Choroid plexus epithelial cell (primary cell): ENCODE measurements at places on chromosomes 4 and X.
A peak's percentile ranks its signal among the peaks of the same experiment; 100 is the strongest.

- DNase-seq: no peak
Measured at GRCh38 chr4:2666722-2667247, 89.4 kb downstream of the TNIP2 start.

- no peak for DNase-seq
Measured at GRCh38 chr4:130814896-130815295, 1718.9 kb downstream of the C4orf33 start.

GRCh38 chr4:153409924-153410501 lies 56.1 kb upstream of the TMEM131L start:
- peak; percentile 23 for DNase-seq

DNA sequence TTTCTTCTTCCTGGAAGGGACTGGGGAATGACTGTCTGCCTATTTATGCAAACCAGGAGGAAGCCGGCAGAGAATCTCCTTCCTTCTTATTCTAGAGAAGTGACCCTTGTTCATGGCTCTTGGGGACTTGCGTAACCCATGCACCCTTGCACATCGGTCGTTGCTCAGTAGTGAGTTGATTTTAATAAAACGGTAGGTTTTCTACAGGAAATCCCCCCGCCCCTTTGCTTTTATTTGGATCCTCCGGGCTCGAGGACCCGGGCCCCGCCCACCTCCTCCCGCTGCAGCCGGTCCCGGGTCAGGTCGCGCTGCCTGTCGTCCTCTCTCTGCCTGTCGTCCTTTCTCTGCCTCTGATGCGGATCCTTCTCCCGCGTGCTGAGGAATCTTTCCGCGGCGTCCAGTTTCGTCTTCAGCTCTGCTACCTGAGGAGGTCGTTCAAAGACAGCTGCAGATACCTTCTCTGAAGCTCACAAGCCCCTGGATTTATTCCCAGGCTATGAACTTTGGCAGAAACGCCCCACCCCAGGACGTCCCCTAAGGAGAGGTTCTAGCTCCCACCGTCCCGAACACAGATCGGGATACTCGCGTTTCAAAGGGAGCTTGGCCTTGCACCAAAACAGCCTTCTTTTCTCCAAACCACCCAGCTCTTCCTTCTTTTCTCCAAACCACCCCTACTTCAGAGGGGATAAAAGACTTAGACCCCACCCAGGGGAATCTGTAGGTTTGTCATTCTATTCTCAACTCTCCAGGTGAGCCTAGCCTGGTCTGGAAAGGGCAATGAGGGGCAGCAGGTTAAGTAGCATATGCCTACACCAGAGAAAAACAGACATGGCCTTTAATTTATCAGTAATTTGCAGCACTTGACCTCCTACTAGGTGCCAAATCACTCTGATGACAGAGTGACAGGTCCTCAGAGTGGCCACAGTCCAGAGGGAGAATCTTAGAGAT lies 7.0 kb downstream of the TNIP3 start:
- peak; percentile 17 for DNase-seq

DNA sequence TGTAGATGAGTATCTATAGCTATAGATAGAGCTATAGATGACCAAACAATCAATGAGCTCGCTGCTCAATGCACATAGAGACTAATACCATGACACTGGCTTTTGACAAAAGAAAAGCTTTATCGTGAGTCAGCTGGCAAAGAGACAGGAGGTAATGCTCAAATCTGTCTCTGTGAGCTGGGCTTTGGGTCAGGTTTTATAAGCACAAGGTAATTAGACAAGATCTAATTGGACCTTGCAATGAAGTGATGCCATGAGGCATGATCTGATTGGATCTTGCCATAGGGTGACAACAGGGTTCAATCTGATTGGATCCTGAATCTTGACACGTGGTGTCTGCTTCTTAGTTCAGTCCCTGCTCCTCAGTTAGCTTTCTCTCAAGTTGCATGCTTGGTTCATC lies 180.7 kb upstream of the MXRA5 start:
- no peak for DNase-seq

- DNase-seq: peak; percentile 20
Measured at GRCh38 chr4:78058591-78059523, 1.7 kb downstream of the FRAS1 start.

DNA sequence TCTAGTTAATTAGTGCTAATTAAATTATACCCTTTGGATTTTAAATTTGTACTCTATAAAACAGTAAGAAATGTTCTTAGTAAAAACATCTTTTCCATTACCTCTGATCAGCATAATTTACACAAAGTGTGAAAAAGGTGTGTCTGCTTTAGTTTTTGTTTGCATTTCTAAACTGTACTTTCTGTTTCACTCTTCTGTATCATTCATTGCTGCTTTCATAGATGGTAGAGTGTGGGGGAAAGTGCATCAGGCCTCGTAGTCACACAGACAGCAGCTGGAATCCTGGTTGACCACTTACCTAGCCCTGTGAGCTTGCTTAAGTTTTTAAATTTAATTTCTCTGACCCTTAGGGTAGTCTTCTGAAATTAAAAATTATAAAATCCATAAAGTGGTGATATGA lies 275.4 kb upstream of the PITX2 start:
- DNase-seq: no peak

DNA sequence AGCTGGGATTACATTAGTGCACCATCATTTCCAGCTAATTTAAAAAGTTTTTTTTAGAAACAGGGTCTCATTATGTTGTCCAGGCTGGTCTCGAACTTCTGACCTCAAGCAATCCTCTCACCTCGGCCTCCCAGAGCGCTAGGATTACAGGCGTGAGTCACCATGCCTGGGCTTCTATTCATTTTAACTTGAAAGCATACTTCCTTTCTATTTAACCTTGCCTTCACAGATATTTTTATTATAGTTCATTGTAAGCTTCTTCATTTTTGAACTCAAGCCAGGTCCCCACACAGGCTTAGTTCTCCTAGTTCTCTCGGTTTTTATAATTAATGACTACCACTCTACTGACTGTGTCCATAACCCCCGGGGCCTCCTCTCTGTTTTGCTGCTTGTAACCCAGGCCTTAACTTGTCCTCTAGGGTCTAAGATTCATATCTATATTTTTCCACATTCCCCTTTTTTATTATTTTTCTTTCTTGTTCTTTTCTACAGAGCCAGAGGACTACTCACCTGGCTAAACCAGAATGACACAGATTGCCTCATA lies 50.7 kb downstream of the SNX12 start:
- peak; percentile 38 for DNase-seq

GRCh38 chr4:535924-536281 lies 36.9 kb downstream of the PIGG start:
- no peak for DNase-seq

DNA sequence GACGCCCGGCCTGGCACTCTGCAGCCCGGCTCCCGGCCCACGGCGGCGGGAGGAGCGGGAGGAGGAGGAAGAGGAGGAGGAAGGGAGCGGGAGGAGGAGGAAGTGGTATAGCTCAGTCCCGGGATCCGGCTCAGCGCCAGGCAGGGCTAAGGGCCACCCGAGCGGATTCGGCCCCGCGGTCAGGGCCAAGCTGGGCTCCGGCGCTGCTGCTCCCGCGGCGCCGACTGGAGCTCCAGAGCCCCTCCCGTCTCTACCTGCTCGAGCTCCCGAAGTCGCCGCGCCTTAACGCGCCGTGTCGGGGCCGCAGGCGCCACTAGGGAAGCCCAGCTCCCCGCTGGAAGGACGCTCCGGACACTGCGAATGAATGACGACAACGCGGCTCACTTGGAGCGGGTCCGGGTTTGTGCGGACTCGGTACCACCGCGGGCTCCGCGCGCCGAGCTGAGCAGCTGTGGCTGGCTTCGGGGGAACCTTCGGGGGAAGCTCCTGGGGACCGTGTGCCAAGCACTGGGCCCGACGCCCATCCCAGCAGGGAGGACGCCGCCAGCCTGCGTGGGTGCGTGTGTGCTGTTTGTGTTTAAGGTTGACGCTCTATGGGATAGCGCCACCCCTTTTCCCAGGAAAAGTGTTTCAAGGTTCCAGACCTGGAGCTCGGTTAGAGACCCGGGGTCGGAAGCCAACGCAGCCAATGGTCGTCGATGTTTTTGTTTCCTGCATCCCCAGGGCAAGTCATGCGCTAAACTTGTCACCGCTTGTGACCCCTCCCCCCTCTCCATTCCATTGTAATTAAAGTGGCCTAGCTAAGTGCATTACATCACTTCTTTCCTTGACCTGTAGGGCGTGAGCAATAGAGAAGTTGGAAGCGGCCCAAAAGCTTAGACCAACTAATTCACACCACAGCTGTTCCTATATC lies at the start of gene TBC1D9:
Gene TBC1D9, minus strand, starts transcription at position 67 of the 913 bp plus-strand sequence. CDS start 340 bp downstream, outside the sequence.
- peak; percentile 80 for DNase-seq

DNA sequence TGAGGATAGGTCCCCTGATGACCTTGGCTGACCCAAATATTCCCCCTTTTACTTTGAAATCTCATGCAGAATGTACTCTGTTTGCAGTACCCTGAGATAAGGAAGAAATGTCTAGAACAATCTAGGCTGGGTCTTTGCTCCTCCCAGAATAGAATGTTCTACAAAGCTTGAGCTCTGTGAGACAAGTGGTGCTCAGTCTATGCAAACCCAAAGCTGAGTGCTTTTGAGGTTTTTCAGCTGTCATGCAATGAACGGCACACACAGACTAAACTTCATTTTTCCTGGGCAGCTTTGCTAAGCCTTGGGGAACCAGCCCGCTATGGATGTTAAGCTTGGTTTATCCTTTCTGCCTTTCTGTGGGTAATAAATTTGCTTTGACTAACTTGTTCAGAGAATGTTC lies 513.6 kb downstream of the FAT4 start:
- DNase-seq: no peak
